ENCODE measurements at places on chromosomes 3 and 15.

GRCh38 chr3:67529337-67529736 lies 125.1 kb downstream of the SUCLG2 start:
- no peak for DNase-seq

DNA sequence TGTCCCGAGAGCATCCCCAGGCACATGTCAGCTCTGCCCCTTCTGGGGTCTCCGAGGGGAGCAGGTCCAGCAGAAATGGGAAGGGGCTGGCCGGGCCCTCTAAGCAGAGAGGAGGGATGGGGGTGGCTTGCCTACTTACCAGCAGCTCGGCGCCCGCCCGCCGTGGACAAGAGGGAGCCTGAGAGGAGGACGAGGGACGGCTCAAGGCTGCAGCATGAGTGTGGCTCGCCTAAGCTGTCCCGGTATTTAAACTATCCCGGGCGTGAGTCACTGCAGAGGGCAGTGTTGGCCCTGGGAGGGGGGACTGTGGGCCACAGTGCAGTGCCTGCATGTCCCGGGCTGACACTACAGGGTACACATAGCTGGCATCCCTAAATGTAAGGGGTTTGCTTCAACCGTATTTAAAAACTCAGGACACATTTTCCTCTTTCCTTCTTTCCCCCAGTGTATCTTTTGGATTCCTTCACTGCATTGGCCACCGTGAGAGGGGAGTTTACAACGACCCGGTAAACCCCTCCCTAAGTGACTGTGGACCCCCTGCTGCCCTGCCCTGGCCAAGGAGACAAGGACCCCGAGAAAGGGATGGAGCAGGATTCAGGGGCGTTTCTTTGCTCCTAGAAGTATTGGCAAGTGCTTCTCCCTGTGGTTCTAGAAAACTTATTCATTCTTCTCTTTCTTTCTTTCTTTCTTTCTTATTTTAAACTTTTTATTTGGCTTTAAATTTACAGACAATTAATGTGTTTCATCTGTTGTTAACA lies at the start of gene LRRC15:
Gene LRRC15, minus strand, starts transcription at position 222 of the 758 bp plus-strand sequence. CDS start 8,700 bp downstream, outside the sequence.
- DNase-seq, result peak; percentile 70

DNA sequence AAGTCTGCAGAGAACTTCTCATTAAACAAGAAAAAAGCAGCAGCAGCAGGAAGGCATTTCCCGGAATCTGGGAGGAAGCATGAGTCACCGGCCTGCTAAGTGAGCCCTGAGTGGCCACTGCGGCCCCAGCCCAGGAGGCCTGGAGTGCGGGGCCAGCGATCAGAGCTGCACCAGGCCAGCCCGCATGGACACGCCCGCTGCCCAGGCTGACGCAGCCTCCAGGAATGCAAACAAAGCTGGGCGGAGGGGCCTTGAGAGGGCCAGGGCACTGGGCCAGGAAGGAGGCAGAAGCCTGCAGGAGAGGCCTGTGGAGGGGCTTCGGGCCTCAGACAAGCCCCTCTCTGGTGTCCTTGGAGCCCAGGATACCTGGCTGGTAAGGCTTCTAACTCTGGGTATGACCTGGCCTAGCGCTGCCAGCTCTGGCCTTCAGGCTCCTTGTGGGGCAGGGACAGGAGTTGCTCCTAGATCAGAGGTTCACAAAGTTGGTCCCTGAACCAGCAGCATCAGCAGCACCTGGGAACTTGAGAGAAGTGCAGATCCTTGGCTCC lies 101.2 kb downstream of the SMAD6 start:
- DNase-seq, result peak; percentile 97

GRCh38 chr3:187763850-187764648 lies 18.8 kb upstream of the BCL6 start:
- no peak for DNase-seq

DNA sequence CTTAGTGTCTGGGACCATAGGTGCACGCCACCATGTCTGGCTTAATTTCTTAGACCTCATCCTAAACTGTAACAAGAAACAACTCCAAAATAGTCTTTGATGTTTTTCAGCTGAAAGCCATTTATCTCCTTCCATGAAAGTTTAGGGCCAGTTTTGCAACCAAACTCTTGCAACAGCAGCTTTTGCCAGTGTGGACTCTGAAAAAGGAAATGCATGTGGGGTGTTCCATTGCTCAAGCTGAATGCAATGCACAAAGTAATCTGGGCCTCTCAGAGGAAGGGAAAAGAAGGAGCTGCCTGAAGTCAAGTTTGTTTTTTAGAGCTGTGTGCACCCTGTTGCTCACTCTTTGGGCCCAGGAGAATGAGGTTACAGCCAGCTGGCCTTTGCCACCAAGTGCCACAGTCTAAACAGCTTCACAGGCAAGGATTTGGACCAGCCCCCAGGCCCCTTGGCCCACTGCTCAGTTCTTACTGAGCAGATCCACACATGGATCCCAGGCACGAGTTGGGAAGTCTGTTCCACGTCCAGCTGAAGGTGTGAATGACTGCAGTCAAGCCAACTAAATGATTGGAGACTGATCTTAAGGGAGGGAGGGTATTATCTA lies 212.3 kb upstream of the LRRFIP2 start:
- DNase-seq, result no peak

DNA sequence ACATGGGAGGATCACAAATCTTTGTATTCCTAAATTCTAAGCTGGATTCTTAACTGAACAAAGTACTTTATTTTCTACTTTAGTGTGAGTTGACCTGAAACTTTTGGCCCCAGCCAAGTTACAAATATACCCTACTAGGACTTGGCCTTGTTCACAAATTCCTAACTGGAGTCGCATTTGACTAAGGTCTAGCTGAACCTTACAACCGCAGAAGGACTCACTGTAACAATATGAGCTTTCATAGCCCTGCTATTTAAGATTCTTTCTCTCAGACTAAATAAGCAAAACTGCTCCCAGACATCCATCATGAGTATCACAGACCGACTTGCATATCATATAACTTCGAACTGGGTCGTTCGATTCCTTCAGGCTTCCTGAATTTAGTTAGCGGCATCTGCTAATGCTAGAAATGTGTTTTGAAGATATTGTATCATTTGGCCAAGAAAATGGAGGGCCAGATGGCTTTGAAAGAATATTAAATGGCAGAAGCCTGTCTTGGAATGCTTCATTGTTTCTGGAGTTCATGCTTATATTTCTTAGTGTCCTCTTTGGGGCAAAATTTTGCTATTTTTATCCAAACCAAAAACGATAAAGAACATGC lies 28.4 kb upstream of the ADAMTS9 start:
- no peak for DNase-seq

GRCh38 chr3:9780458-9780812 lies 10.7 kb upstream of the CAMK1 start:
- DNase-seq, result no peak

GRCh38 chr3:64625381-64625780 lies 62.4 kb downstream of the ADAMTS9 start:
- DNase-seq, result no peak

DNA sequence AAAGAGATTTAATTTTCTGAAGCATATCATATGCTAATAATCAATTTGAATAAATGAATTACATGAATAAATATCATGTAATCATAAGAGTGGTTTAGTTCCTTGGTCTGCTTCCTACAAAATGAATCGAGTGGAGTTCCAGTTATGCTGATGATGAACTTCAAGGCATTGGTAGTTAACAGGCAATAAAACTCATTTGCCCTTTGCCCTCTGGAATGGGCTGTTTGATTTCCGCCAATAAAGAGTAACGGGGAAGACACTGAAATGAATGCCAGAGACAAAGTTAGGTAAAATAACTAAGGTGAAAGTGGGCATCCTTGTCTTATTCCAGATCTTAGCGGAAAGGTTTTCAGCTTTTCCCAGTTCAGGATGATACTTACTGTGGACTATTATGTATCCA lies 90.1 kb downstream of the C3orf38 start:
- no peak for DNase-seq

GRCh38 chr3:13086531-13086981 lies 13.3 kb upstream of the IQSEC1 start:
- no peak for DNase-seq

DNA sequence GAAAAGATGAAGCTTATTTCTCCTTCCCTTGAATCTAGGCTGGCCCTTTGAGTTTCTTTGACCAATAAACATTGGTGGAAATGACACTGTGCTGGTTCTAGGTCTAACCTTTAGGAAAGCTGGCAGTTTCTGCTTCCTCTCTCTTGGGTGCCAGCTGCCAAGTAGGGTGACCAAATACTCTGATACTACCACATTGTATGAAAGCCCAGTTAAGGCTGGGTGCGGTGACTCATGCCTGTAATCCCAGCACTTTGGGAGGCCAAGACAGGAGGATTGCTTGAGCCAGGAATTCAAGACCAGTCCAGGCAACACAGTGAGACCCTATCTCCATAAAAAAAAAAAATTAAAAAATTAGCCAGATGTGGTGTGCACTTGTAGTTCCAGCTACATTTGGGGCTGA lies 320.7 kb downstream of the ZNF621 start:
- DNase-seq, result no peak

- peak; percentile 85 for DNase-seq
Measured at GRCh38 chr3:93969443-93969842, 4.3 kb downstream of the PROS1 start.

DNA sequence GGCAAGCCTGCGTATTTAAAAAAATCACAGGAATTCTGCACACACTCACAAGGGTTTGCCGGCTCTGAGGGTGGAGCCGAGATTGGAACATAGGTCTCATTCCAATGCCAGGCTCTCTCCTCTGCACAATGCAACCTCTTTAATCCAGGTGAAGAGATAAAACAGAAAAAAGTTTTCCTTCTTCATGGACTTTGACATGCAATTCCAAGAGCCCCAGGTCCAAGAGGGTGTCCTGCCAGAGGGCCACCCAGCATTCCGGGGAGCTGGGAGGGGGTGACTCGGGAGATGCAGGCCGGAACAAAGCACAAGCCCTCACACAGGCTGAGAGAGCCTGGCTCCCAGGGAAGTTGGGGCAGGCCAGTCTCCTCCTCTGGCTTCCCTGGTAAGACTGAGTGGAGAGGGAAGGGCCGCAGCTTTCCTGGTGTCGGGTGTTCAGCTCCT lies 6.7 kb upstream of the SLC12A8 start:
- DNase-seq, result no peak

DNA sequence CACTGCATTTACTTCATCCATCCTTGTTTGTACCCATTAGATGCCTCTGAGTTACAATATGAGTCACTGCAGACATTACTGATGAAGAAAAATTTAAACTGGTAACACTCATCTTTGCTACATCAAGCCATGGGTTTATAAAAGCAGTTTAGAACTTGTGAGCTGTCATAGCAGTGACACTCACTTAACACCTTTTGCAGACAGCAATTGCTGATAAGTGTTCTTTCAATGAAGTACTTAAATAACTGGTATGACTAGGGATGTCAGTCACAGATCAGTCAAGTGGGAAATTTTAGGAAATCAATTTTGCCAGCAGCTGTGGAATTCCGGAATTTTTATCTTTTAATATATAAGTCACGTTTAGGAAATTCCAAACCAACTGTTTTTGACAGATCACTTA lies 643.0 kb downstream of the TBL1XR1 start:
- DNase-seq, result no peak

DNA sequence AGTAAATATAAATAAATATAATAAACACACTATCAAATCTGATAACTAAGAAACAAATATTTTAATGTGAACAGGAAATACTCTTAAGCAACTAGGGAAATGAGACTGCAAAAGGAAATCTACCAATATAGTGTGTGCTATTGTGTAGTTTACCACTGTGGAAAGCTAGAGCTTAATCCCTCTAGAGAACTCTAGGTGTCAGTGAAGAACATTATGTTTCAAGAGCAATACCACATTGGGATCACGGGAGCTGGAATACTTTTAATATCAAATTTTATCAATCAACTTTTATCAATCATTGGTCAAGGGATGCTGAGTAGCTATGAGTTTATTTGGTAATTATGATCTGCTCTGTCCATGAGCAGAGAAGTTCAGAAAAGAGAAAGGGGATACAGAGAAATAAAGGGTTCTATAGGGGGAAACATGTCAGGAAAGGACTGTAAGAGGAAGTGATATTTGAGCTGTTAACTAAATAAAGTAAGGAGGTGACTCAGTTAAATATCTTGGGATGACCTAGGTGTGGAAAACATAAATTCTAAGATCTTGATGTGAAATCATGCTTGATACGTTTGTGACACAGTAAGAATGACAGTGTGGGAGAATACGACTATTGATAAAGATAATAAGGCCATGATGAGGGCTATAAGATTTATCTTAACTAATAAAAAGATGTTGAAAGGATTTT lies 762.2 kb upstream of the ALCAM start:
- peak; percentile 74 for DNase-seq

DNA sequence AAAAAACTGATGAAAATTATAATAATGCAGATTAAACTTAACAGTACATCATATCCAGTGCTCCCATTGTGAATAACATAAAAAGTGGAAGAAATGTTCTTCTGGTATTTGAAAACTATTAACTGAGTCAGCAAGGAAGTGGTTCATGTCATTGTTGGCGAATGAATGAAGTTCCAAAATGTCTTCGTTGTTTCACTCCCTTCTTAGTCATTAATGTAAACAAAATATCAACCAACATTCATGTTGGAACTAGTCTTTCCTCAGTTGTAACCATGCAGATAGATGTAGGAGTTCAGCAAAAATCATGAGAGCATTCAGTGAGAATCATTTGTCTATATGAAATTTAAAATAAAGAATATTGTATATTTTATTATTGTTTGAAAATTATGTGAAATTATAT lies 44.1 kb upstream of the ICE2 start:
- DNase-seq, result peak; percentile 85

GRCh38 chr15:25248583-25249235 lies 190.1 kb downstream of the UBE3A start:
- DNase-seq, result no peak

Data from PC-3 (cell line).